ENCODE measurements at places on chromosomes 2 and 18.

DNA sequence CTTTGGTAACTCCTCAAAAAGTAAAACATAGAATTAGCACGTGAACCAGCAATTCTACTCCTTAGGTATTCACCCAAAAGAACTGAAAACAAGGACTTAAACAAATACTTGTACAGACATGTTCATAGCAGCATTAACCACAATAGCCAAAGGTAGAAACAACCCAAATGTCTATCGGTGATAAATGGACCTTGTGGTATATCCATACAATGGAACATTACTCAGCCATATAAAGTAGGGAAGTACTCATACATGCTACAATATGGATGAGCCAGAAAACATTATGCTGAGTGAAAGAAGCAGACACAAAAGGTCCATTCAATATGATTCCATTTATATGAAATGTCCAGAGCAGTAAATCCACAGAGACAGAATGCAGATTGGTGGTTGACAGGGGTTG is 182.8 kb downstream of the DNER start:
- DNase-seq: no peak

DNA sequence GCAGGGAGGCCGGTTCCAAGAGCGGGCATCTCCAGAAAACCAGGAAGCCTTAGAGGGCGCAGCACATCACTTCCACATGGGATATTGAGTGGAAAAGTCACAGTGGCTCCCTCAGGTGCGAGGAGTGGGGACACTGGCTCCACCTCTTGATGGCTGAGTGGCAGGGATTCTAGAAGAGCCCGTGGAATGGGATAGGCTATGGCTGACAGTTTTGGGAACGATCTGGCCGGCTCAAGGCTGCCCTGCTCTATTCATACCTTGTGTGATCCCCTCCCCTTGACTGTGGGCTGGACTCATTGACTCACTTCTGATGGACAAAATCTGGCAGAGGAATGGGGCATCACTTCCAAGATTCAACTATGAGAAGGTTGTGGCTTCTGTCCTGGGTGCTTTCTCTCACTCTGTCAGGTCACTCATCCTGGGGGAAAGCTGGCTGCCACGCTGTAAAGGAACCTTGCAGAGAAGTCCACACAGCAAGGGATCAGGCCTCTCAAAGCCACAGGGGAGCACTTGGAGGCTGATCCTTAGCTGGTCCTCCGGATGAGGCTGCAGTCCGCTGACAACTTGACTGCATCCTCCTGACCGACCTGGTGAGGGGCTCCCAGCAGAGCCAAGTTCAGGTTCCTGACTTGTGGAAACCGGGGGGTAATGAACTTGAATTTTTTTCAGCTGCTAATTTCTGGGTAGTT is 46.7 kb upstream of the HS6ST1 start:
- no peak for DNase-seq

- no peak for DNase-seq
These were observed 21.7 kb downstream of the ZNF638 start for GRCh38 chr2:71353248-71353647.

DNA sequence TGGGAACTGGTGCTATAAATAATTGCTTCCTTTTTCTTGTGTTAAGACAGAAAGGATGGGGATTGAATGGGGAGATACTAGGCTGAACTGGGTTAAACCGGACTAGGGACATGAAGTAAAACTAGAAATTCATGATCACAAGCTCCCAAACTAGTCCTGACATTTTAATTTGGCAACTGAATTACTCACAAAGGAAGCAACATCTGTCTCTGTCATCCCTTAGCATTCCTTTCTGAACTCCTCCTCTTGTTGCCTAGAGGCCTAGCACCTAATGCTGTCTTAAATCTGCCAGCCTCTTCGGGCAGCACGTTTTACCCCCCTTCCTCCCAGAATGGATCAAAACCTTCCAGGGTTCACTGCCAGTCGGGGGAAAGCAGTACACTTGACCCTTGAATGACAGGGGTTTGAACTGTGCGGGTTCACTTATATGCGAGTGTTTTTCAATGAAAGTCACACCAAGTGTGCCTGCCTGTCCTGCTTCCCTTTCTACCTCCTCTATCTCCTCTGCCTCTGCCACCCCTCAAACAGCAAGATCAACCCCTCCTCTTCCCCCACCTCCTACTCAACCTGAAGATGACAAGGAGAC is 8.2 kb downstream of the KCTD1 start:
- no peak for DNase-seq

DNA sequence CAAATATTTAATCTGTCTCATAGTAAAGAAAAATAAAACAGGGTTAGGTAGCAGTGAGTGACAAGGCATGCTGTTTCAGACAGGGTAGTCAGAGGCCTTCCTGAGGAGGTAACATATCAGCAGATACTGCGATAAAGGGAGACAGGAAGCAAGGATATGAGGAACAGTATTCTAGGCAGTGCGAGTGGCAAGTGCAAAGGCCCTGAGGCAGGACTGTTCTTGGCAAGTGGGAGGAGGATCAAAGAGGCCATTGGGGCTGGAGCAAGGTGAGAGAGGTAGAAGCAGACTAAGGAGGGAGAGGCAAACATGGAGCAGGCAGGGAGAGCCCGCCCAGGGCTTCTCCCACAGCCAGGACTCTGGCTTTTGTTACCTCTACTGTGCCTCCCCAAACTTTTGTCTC is 33.6 kb downstream of the GAD1 start:
- DNase-seq: no peak

- no peak for DNase-seq
These were observed 167.8 kb downstream of the ACOXL start for GRCh38 chr2:110900191-110900590.

- peak; percentile 67 for DNase-seq
These were observed 1.6 kb downstream of the ABCA12 start for GRCh38 chr2:215136669-215137328.

- DNase-seq: no peak
These were observed 14.3 kb downstream of the PPP3R1 start for GRCh38 chr2:68237976-68238580.

- peak; percentile 57 for DNase-seq
These were observed 1.9 kb downstream of the CLK1 start for GRCh38 chr2:200862532-200863000.

DNA sequence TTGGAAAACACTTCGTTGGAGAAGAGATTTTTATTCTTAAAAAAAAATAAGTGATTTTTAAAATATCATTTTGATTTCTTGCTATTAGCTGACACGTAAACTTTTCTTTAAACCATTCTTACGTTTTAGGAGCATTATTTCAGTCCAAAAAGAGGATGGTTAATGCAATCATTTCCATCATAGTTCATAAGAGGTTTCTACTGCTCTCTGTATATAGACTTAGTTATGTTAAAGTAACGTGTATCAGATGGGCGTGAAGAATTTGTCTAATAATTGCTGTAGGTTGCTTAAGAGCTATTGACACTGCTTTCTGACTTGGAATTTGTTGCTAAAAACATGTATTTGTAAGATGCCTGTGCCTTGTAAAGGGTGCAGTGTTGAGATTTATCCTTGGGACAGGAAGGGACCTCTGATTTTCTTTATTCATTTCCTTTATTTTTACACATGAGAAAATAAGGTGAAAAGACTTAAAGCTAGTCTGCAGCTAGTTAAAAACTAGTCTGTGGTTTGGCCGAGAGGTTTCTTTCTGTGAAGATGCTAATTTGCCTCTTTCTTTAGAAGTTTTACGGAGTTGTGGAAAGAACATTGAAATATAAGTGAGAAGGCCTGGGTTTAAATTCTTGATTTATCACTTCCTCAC is 2.9 kb downstream of the ANKRD12 start:
- DNase-seq: no peak

DNA sequence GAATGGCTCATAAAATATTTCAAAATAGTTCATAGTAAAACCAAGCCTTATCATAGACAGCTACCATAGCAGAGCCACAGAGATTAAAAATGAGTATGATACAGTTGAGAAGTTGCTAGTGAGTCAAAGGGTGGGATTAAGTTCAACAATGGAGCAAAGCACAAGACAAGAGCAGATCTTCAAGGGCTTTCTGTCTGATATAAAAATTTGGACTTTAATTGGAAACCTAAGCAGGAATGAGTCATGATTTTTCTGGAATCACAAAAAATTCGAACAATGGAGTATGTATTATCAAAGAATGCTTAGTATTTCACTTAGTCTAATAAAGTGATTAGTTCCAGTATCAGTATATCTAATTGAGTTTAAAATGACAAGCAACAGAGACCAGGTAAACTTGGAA is 487.3 kb upstream of the NETO1 start:
- no peak for DNase-seq

DNA sequence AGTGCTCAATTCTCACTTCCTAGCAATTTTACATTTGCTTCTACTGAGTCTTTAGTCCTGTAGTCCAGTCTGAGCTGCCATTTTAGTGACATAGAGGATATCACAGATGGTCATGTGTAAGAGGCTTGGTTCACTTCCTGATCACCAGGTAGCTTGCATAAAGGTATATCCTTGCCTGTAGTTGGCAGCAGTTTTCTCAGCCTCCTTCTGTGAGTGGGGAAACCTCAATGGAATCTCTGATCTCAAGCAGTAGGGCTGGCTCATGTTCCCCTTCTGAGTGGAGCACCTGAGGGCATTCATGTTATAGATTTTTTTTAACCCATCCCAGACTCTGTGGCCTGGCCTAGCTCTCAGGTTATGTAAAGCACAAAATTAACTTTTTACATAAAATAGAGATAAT is 278.4 kb downstream of the RDH14 start:
- DNase-seq: no peak

DNA sequence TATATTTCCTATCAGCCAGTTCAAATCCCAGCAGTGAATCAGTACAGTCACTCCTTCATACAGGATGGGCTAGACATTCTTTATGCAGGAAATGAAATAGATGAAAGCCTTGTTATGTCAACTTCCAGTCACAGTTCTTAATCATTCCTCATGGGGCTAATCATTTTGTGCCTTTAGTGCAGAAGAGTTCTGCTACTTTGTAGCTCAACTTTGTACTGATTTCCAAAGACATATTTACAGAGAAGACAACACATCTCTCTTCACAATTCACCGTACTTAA is 593.9 kb upstream of the NETO1 start:
- no peak for DNase-seq

DNA sequence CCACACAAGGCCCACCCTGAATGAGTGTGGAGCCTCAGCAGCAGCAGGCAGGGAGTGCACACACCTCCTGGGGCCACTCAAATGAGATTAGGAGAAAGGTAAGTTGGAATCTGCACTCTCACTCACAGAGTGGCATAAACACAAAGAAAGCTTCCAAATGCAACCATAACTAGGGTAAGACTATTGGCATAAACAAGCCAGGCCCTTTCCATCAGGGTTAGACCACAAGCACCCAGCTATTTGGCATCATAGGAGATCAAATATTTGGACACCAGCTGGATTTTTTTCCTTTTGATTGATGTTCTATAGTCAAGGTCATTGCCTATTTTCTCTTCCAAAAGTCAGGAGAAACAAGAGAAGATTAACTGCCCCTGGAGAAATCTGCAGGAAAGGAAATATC is 471.5 kb downstream of the TXNL1 start:
- no peak for DNase-seq

GRCh38 chr2:113698892-113699447 is 57.5 kb downstream of the SLC35F5 start:
- DNase-seq: no peak

- DNase-seq: no peak
These were observed 141.9 kb upstream of the REV1 start for GRCh38 chr2:99631700-99632099.

DNA sequence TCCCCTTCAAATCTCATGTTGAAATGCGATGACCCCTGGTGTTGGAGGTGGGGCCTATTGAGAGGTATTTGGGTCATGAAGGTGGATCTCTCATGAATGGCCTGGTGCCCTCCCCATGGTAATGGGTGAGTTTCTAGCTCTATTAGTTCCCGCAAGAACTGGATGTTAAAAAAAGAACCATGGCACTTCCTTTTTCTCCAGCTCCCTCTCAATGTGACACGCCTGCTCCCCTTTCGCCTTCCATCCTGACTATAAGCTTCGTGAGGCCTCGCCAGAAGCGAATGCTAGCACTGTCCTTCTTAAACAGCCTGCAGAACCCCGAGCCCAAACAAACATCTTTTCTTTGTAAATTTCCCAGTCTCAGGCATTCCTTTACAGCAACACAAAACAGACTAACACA is 303.2 kb upstream of the REV1 start:
- no peak for DNase-seq

DNA sequence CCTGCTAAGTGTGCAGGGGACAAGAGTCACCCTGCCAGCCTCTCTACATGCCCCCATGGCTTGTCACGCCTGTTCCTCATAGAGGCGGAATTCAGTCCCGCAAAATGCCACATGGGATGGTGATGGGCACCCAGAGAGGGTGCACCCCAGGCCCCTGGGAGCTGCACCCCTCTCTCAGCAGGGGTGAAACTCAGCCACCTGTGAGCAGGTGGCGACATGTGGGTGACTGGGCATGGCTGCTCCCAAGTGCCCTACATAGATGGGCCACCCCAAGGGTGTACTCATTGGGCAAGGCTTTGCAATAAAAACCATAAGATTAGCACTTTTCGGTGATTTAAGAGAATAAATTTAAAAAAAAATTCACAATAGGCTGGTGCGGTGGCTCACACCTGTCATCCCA is 6.3 kb downstream of the HS6ST1 start:
- no peak for DNase-seq

GRCh38 chr2:173424886-173425285 is 70.2 kb downstream of the CDCA7 start:
- no peak for DNase-seq

GRCh38 chr18:44536046-44536445 is 144.6 kb upstream of the SETBP1 start:
- no peak for DNase-seq

GRCh38 chr2:121064186-121064585 is 220.8 kb downstream of the TFCP2L1 start:
- no peak for DNase-seq

DNA sequence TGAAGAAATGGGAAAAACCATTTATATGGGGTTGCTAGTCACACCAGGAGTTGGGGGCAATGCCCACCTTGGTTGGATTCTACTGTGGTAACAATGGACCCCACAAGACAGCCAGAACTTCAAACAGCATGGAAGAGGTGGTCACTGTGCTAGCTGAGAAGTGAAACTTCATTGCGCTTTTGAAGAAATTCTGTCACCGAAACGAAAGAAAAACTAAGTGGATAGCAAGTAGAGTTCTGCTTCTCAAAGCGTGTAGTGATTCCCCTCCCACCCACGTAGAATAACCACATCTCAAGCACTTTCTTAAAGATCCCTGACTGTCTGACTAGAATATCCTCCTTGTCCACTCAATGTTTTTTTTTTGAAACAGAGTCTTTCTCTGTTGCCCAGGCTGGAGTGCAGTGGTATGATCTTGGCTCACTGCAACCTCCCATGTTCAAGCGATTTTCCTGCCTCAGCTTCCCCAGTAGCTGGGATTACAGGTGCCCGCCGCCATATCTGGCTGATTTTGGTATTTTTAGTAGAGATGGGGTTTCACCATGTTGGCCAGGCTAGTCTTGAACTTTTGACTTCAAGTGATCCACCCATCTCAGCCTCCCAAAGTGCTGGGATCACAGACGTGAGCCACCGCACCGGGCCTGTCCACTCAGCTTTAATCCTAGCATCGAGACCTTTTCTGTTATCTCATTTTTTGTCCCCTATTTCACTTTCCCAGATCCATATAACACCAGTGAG is 30.1 kb upstream of the CCL20 start:
- DNase-seq: no peak

GRCh38 chr2:105621038-105621437 is 123.7 kb upstream of the NCK2 start:
- DNase-seq: no peak

- no peak for DNase-seq
These were observed 202.1 kb downstream of the BCL11A start for GRCh38 chr2:60351321-60351720.
